ENCODE measurements at places on chromosomes 12 and 14. TPM values are rescaled to one million over a fixed set of nuclear protein-coding genes. Genes with fewer than 3 reads are reported as not detected.

Gene ZNF891
- total RNA-seq: 1.2 TPM

Gene RNF212B
- total RNA-seq: not detected

DNA sequence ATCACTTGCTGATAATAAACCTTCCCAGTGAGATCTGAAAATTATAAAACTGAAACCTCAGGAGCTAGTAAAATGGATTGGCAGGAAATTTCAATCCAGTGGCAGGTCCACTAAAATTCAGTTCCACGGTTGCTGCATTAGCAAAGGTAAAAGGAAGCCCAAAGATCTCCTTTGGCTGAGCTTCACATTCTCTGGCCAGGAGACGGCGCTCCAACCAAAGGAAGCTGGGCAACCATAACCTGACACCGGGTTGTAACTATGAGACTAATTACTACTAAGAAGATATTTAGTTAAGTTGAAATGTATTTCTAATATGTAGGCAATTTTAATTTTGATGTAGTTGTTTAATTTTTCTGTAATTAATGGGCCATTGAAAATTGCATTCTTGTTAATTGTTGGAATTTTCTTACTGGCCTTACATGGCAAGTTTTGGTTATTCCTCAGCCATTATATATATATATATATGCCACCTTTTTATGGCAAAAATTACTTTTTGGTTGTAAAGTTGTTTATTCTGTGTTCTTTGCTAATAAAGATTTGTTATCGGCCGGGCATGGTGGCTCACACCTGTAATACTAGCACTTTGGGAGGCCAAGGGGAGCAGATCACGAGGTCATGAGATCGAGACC, 17.0 kb downstream of the OR8S1 start:
- DNase-seq: peak; percentile 11

Gene OR4M1
- total RNA-seq: not detected
